ENCODE measurements at places on chromosomes 2 and 18.
A peak's percentile ranks its signal among the peaks of the same experiment; 100 is the strongest.

DNA sequence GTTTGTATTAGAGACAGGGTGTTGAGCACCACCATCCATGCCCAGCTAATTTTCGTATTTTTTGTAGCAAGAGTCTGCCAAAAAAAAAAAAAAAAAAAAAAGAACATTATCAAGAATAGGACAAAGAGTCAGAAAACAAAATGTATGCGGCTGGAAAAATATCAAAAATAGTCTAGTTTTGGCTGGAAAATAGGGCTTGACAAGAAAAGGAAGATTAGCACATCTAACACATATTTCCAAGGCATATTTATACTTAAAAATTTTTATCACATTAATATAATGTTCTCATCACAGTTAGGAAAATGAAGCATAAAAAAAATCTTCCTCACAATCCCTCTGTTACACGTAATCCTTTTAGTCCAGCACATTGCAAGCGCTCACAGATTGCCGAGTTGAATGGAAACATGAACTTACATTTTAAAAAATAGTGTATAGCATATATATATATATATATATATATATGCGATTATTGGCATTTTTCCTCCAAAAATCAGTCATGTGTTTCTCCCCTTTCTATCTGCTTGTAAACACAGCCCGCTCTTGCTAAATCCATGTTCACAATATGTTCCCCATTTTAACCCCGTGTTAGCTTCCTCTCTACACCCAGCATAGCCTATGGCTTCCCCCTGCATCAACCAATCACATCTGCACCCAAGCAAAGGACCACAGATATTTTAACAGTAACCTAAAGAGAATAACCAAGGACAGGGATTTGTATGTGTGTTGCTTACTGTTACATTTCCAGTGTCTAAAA, 183.0 kb downstream of the AFF3 start:
- no peak for DNase-seq

DNA sequence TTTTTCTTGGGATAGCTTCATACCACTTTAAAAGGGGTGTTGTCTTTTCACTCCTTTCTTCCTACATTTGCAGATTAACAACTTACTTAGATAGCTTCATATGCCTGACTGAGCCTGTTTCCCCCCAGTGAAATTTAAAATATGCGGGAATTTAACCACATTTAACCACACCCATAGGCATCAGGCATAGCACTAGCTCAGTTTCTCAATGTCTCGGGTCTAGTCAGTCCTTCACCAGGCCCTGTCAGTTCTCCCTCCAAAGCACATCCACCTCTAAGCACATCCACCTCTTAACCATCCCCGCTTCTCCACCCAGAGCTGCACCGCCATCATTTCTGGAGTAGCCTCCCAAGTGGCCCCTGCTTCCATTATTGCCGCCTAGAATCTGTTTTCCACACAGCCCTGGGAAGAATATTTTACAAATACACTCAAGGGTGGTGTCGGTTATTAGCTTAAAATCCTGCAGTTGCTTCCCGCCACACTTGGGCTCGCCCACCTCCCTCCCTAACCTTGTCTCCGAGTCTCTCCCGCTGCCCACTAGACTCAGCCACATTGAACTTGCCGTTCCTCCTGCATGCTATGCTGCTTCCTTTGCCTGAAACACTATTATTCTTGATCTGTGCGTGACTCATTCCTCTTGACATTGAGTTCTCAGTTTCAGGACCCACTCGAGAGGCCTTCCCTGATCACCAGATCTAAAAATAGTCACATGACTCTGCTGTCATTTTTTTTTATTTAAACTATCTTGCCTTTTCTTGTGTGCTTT, 68.3 kb downstream of the SPTBN1 start:
- DNase-seq, result peak; percentile 35

DNA sequence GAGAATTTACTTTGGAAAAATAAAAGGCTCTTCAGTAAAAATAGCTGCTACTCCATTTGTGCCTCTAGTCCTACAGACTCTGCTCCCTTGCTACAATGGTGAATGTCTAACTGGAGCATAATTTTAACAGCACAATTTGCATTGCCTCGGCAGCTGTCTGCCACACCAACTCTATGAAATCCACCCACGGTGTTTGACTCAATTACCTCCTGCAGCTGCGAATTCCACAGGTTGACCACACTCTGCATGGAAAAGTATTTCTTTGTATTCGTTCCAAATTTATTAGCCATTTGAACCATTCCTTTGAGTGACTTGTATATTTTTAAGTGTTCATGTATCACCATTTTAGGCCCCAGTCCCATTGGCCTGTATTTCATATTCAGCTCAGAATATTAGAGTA, 182.1 kb upstream of the CCDC68 start:
- no peak for DNase-seq

DNA sequence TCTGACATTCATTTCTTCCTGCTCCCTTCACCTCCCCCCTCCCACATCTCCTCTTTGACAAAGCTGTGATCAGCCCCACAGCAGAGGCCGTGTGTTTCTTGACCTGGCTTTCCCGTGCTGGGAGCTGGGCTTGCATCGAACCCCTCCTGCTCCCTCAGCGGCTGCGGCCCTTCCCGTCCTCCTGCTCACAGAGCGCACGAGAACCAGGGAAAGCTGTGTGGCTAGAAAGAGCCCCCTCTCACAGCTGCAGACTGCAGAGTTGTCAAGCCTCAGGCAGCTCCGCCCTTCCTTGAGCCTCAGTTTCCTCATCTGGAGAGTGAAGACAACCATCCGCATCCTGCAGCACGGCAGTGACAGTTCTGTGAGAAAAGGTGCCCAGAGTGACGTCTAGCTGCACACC, 65.7 kb upstream of the GLI2 start:
- DNase-seq, result no peak

DNA sequence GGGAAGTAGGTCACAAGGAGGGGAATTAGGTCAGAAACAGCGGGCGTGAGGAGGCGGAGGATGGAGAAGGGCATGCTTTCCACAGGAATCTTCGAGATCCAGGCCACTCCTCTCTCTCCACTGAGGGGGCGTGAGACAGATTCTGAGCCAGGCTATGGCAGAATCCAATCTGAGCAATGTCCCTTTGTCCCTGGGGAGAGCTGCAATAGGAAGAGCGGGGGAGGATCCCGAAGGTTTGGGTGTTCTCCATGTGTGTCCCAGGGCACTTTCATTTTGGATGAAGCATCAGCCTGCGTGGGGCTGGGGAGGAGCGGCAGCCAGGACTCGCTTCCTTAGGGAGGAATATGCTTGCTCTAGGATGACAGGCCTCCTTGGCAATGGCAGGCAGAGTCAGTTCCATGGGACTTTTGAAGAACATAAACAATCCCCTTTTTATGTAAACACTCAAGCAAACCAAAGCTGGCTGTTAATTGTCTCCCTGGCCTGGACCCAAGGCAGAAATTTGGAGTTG, 84.0 kb downstream of the LIPG start:
- no peak for DNase-seq

DNA sequence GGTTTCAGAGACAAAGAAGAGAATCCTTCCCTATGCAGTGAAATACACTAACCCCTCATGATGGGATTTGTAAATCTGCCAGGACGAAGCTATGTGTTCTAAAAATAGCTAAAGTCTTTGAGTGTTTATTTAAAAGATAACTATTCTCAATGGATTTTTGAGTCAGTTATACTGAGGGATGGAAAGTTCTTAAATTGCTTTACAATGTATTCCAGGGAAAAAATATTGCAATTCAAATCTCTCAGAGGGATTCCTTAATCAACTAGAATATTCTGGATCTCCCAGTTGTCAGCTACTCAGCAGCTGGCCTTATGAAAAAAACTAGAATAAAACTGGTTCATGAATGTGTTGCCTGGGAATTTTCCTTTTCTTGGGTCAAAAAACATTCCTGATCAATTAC, 312.4 kb downstream of the PLCL1 start:
- no peak for DNase-seq

GRCh38 chr2:65435625-65436168, 3.3 kb upstream of the SPRED2 start:
- DNase-seq, result peak; percentile 80

DNA sequence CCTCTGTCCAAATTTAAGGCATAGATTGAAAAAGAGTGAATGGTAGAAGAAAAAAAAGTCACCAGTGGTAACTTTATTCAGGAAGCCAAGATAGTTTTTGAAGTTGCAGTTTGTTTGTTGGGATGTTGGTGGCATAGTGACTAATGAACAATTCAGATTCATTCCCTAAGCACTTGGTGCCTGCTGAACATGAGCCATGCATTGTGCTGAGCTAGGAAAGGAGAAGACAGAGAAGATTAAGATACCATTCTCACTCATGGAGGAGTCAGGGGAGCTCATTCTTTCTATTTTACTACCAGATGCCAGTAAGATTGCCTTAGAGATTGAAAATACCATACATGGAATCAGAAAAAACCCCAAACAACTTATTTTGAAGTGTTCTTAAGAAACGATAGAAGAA, 25.1 kb downstream of the MEIS1 start:
- peak; percentile 45 for DNase-seq

GRCh38 chr2:154375579-154375931, 322.9 kb upstream of the KCNJ3 start:
- no peak for DNase-seq

- DNase-seq, result no peak
These were observed 25.5 kb downstream of the PLEK start for GRCh38 chr2:68390586-68390985.

- no peak for DNase-seq
These were observed 385.4 kb upstream of the NXPH2 start for GRCh38 chr2:139165601-139166000.

DNA sequence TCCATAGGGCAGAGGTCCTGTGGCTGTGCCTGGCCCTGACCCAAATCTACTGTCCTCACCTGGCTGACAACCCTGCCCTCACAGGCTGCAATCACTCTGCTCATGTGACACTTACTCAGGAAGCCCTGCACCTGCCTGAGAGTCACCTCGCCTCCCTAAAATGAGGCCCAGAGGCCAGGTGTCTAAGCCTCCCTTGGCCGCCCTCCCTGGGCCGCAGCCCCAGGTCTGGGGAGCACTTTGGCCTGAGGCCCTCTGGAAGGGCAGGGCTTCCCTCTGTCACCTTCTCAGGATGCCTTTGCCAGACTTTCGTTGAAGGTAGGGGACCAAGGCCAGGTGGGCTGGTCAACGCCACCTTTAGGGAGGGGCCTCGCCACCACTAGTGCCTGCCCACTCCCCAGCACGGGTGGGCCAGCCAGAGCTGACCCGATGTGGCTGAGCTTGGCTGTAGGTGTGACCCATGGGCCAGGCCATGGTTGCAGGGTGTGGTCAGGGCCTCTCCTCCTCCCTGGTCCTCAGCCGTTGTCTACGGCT, 6.1 kb upstream of the GPC1 start:
- no peak for DNase-seq

DNA sequence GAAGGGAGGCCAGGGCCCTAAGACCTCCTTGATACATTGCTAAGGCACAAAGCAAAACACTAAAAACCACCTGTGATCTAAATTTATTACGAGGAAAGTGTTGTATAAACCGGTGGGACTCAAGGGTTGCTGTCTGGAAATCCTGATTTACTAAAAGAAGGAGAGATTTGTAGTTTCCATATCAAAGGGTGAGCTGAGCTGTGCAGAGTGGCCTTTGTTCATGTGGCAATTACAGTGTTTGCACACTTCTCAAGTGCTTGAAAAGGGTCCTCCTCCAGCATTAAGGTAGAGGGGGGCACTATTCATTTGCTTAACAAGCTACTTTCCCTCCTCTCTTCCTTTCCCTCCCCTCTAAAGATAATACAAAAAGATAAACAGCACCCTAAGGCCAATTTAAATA, 30.5 kb upstream of the ITGA4 start:
- no peak for DNase-seq

- no peak for DNase-seq
These were observed 56.4 kb downstream of the MAP4K4 start for GRCh38 chr2:101753720-101754490.

DNA sequence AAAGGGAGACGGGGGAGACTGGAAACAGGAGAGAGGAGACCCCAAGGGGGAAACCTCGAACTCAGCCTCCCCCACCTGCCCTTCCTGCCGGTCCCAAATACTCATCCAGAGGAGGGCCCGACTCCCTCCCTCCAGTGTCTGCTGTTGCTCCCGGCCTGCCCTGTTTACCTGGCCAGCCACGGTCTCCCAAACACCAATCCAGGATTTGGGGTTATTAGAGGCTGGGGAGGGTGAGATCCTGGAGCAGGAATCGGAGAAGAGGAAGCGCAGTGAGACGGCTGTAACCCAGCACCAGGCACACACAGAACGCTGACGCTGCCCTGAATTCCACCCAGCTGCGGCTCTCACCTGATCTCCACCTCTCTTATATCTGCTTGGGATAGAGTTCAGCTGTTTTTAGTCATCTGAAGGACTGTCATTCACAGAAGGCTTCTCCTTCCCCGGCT, 213.0 kb downstream of the TNS1 start:
- DNase-seq, result no peak

GRCh38 chr2:16686641-16687040, 21.0 kb upstream of the CYRIA start:
- no peak for DNase-seq

- peak; percentile 48 for DNase-seq
These were observed 53.9 kb upstream of the SEC11C start for GRCh38 chr18:59085797-59086196.

DNA sequence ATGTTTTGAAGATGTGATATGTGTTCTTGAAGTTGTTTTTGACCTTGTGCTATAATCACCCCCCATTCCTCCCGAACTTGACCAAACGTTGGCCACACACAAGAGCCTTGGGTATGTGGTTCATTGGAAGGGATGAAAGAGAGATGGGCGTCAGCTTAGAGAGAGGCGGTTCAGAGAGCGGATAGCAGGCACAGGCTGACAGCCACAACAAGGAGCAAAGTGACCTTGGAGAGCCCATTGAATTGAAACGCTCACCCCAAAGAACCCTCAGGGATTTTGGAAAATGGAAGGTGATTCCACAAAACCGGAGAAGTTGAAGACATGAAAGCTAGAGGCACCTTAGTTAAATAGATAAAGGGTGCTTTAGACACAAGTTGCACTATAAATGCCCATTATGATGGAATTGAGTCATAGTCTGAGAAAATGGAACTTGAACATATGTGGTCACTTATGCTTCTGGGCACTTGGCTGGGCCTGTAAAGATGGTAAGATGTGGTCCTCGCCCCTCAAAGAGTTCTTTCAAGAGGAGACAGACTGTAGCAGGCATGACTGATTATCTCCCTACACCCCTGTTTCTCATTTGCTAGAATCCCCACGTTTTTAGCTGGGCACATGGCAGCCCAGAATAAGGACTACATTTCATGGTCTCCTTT, 188.5 kb upstream of the HAAO start:
- no peak for DNase-seq

DNA sequence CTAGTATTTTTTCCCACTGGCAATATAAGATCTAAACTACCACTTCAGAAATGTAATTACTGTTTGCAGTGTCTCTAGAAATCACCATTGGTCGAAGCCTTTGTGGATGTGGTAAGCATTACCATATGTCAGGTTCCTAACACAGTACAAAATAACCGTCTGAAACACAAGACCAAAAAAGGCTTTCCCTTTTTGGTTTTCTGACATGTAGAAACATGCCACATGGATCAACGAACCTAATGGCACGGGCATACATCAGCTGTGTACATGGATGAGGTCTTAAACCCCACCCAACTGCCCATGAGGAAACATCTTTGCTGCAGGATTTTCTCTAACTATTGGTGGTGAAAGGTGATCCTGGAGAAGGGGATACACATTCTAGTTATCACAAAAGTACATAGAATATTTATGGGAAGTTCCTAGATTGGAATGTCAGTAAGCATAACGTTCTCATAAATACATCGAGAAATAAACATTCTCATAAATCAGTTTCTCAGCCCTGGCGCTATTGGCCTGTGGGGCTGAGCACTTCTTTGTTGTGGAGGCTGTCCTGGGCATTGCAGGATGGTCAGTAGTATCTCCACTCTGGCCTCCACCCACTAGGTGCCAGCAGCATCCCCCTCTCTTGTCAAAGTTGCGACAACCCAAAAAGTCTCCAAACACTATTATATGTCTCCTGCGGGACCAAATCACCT, 9.0 kb downstream of the VIT start:
- no peak for DNase-seq

Measured in HFFc6 (cell line).